Upper lobe of right lung (tissue), 1 donor: ENCODE measurements at places on chromosomes 4 and X. TPM values are rescaled to one million over a fixed set of nuclear protein-coding genes. Genes with fewer than 3 reads are reported as not detected.

PPP2R2C gene
- 0.09 TPM for total RNA-seq

DNA sequence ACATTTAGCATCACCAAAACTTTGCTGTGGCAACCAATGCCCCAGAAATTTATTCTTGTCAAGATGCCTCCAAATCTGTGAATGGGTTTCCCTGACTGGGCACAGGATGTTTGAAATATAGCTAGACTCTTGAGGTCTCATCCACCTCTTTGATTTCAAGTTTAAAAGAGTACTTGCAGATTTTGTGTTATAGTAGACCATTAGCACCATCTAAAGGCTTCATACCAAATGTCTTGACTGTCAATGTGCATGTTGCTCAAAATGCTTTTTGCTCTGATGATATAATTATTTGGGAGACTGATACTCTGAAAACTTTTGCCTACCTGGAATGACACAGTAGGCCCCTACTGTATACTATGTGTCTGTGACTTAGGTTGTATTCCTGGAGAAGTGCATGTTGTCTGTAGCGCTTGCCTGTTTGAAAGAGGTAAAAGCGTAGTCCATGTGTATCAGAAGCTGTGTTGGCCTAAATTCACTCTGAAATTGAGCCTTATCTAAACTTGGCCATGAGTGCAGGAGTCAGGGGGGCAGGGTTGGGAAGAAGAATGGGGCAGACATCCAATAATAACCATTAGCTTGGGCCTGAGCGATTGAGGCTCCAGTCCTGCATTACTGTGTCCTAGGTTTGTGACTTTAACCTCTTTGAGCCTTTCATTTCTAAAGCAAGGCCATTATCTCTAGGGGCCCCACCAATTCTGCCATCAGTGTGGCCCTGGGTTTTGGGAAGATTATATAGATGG lies 33.8 kb downstream of the NDP start:
- DNase-seq, result no peak

DNA sequence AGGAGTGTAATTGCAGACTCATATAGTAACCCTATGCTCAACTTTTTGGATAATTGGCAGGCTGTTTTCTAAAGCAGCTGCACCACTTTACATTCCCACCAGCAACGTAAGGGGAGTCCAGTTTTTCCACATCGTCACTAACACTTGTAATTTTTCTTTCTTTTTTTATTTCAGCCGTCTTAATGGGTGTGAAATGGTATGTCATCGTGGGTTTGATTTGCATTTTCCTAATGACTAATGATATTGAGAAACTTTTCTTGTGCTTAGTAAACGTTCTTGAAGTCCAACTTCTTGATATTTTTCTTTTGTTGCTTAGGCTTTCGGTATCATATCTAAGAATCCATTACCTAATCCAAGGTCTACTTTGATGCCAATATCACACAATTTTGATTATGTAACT lies 95.3 kb upstream of the IL1RAPL1 start:
- DNase-seq, result no peak

IBSP gene
- total RNA-seq, result not detected

- no peak for DNase-seq
Observed at GRCh38 chr4:86203176-86203575, 156.7 kb downstream of the MAPK10 start.

DNA sequence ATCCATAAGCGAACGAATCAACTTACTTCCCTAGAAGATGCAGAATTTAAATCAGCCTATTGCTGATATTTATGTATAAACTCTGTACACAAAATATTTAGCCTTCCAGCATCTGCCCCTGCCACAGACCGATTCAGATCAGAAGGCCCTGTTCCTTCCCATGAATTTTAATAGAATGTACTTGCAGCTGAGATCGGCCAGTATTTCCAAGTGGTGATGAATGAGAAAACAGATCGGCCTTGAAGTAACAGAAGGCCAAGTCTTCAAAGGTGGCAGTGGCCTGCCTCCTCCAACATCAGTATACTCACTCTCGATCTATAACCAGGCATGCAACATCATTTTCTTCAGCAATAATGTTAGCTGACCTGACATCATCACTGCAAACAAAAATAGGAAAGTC lies 66.4 kb downstream of the PRKG2 start:
- no peak for DNase-seq

DNA sequence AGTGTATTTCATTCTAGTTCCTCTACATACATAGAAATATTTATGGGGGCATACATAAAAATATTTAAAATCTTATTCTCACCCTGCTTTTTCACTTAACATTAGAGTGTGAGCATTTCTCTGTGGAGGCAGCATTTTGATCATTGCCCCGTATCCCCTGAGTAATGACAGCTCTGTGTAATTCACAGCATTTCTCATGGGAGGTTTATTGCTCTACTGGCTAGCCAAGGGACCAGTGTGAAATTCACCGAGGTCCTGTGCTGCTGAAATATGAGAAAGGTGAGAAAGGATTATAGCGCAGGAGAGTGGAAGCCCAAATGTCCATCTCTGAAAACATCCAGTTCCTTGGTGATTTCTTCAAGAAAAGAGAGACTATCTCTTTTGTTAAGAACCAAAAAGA lies 22.9 kb downstream of the PDGFC start:
- DNase-seq, result no peak

DSPP gene
- not detected for total RNA-seq

GAGE12E gene
- not detected for total RNA-seq

- DNase-seq, result no peak
Observed at GRCh38 chrX:97389761-97390192, 506.1 kb downstream of the RPA4 start.

DDX60 gene
- total RNA-seq, result 27.6 TPM

TLR1 gene
- total RNA-seq, result 26.4 TPM

DNA sequence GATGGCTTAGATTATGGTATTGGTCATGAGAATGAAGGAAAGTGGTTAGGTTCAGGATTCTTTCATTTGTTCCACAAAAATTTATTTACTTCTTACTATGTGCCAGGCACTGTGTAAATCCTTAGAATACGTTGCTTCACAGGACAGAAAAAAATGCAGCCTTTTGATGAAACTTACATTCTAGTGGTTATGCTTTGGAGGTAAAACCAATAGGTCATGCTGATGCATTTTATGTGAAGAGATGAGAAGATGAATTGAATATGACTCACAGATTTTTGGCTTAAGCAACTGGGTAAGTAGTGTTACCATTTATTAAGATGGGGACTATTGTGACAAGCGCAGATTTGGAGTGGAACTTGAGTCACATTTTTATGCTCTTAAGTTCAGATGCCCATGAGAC lies 165.3 kb downstream of the GLRA2 start:
- DNase-seq, result no peak
